ENCODE measurements at places on chromosomes 2 and 18. TPM values are rescaled to one million over a fixed set of nuclear protein-coding genes. Genes with fewer than 3 reads are reported as not detected.

The UGT1A10 gene
- polyA plus RNA-seq: not detected

The METAP1D gene
- polyA plus RNA-seq: 3.3 TPM

The CIB4 gene
- polyA plus RNA-seq: not detected

The HK2 gene
- polyA plus RNA-seq: 6.3 TPM

The PTPRN gene
- polyA plus RNA-seq: not detected
